Large intestine (tissue), 12 donors: ENCODE measurements at places on chromosomes 3 and 15.

DNA sequence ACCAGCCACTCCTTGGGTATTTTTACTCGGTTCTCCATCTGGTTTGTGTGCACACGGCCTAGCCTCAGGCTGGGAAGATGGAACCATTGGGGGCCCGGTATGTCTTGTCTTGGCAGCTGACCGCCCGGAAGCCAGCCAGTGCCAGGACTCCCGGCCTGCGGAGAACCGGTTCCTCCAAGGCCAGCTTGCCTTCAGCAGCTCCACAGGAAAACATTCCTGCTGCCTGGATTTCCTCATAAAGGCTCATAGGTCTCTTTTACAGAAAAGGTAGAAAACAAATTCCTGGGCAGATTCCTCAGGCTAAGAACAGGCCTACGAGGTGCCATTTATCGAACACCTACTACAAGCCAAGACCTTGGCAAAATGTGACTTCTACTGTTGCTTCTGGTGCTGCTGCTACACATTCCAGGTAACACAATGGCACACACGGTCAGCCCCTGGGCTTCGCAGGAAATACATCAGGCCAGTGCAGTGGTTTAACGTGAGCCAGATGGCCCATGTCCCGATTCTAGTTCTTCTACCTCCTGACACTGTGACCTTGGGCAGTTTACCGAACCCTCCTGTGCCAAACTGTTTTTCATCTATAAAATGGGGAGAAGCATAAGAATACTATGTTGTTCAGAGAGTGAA, 141.8 kb downstream of the OPA1 start:
- no peak for DNase-seq

DNA sequence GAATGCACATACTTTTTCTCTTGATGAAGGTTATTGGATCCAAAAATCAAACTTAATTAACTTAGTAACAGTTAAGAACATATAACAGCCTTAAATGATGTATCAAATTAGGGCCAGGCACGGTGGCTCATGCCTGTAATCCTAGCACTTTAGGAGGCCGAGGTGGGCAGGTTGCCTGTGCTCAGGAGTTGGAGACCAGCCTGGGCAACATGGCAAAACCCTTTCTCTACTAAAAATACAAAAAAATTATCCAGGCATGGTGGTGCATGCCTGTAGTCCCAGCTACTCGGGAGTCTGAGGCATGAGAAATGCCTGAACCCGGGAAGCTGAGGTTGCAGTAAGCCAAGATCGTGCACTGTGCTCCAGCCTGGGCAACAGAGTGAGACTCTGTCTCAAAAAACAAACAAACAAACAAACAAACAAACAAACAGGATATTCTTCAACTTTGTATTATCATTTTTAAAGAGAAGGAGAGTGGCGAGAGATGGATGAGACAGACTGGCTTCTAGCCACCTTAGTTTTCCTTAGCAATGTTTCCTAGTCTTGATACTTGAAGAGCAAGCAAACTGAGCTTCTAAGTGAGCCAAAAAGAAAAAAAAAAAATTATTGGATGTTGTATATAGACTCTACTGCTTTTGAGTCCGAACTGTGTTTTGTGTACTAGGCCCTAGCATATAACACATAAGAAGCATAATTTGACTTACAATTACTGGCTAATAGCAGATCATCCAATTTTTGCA, 13.8 kb downstream of the SPRED1 start:
- no peak for DNase-seq

DNA sequence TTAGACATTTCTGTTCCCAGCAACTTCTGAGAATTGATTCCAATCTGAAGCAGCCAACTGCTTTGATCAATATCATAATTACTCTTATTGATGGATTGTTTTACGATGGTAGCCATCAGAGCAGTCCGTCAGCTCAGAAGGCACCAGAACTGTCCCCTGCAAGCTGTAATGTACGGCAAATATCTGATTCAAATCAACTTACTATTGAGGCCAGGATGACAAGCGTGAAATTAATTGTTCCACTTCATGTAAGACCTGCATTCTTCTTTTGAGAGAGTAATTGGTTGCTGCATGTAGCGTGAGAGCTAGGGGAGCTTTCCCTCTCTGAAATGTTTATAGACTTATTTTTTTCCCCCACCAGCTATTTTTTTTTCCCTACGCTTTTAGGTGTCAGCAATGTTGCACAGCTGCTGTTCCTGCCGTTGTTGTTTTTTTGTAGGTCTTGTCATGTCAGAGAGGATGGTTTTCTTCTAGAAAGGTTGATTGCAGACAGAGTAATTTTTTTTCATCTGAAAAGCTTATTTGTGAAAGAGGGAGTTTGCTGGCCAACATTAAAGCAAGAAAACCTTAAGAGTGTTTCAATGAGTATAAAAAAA, 134.9 kb downstream of the CACNA2D3 start:
- no peak for DNase-seq

- no peak for DNase-seq
Measured at GRCh38 chr15:43206054-43206453, 14.8 kb downstream of the EPB42 start.

DNA sequence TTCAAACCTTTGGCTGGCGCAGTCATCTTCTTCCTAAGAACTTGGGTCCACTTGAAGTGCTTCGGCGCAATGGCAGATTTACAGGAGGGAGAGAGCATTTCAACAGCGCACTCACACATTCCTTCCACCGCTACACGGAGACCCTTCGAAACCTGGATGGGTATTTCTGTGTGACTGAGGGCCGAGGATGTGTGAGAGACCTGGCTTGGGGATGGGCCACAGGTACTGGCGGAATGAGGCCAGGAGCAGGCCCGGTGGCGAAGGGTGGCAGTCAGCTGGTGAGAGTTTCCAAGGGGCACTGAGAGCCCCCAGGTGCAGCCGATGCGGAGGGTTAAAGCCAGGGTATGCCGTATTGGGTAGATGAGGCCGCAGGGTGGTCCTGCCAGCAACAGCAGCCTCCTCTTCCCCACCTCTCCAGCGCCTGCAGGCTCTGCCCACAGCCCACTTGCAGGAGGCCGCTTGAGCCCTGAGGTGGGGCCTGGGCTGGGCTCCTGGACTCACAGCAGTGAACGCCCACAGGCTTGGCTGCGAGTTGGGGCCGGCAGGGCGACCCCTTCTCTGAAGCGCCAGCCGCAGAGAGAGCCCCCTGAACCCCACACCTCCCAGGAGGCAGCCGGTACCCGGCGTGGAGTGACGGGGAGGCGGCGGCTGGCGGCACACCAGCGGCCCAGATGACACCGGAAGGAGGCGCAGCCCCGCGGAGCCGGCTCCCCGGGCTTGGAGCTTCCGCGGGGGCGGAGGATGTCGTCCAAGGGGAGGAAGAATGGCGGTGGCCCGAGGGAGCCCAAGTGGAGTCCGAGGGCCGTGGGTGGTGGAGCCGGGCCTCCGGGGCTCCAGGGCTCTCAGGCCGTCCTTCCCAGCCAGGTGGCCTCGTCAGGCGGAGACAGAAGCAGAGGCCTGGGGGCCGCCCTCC, 166.5 kb downstream of the NSMCE3 start:
- no peak for DNase-seq

DNA sequence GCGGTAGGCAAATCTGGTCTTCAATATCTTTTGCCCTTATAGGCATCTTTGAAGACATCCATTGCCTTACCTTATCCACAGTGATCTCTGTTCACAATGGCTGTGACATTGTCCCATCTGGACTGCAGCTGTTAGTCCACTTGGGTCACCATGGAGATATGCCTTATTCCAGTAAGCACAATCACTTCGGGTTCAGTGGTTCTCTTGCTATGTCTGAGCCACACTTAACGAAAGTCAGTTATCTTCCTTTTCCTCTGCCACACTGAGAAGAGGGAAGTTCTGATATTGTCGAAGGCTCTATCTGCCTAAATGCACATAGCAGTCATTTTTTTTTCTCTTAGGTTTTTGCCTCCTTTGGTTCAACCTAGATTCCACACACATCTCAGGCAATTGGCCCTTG, 119.0 kb upstream of the SATB1 start:
- no peak for DNase-seq
